ENCODE measurements at places on chromosomes 2 and 18.

- DNase-seq = no peak
These were observed 828.0 kb downstream of the SLC4A3 start for GRCh38 chr2:220455351-220455990.

- DNase-seq = no peak
These were observed 293.4 kb upstream of the CHST9 start for GRCh38 chr18:27478459-27478858.

GRCh38 chr2:152587187-152587947, 129.9 kb downstream of the PRPF40A start:
- no peak for DNase-seq

DNA sequence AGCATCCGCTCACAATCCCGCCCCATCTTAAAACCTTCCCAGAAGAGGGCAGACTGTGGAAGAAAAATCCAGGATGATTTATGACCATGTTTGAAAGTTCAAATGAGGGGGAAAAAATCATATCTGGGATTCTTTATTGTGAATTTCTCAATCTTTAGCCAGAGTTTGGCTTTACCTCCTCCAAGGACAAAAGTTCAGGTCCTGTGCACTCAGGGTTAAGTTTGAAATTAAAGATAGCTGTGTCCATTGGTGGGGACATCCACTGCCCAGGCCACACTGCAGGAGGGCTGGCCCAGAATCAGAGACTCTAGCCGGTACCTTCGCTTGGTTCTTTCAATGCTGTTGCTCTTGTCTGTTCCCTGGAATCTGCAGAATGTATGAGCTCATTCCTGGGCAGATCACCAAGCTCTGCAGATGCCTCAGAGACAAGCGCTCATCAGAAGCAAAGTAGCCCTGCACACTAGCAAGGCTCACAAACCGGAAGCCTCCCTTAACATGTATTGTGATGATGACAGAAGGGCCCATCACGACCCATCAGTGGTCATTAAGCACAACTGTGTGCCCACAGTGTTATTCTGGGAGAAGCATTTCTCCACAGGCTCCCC, 375.3 kb upstream of the KLHL29 start:
- no peak for DNase-seq

DNA sequence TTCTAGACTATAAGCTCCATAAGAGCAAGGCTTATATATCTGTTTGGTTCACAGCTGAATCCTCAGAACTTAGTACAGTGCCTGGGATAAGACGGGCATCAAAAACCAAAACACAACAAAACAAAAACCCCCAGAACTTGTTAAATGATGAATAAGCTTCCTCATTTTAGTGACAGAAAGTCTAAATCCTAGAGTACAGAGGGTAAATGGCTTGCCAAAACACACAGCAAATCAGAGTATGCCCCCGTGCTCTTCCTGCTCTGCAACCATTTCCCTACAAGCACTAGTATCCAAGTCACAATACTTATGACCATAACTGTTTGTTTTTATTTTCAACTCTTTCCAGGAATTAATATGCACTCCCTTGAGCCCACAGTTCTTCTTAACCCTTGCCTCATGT, 10.1 kb downstream of the ZNF521 start:
- DNase-seq = no peak

GRCh38 chr2:29165362-29166241, 50.4 kb downstream of the CLIP4 start:
- no peak for DNase-seq

- no peak for DNase-seq
These were observed 78.2 kb downstream of the CELF4 start for GRCh38 chr18:37487400-37487867.

DNA sequence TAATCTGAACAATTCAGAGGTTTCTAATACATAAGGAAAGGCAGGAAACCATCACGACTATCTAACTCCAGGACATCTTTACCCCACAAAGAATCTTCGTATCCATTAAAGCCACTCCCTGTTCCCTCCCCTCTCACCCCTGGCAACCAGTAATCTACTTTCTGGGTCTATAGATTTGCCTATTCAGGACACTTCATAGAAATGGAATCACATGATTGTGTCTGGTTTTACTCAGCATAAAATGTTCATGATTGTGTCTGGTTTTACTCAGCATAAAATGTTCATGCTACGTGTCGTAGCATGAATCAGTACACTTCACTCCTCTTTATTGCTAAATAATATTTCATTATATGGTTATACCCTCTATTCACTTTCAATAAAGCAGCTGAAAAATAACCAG, 11.6 kb downstream of the FECH start:
- DNase-seq = no peak

DNA sequence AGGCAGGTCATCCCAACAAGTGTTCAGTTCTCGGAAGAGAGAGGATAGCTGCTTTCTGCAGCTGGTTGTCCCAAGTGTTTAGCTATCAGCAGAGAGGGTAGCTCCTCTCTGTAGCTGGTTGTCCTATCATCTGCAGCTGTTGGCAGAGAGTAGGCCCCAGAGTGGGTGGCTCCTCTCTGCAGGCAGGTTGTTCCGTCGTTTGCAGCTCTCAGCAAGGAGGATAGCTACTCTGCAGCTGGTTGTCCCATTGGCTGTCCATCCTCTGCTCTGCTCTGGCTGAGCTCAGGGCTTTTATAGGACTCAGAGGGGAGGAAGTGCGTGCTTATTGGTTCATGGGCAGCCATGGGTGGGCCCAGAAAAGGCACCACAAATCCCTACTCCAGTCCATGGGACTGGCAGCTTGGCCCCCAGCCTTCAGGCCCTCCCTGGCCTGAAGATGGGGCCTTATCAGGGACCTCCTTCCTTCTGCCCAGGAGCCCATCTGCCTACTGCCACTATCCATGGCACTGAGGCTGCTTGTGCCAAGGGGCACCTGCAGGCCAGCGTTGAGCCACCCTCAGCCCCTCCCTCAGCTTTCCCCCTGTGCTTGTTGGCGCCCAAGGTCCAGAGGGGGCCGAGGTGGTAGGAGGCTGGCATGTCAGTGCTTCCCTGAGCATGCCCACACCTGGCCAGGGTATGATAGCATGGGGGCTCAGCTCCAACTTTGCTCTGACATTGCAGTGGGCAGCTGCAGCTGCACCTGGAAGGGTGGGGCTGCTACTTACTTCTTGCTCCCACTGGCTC, 38.3 kb downstream of the TDRD15 start:
- DNase-seq = no peak

DNA sequence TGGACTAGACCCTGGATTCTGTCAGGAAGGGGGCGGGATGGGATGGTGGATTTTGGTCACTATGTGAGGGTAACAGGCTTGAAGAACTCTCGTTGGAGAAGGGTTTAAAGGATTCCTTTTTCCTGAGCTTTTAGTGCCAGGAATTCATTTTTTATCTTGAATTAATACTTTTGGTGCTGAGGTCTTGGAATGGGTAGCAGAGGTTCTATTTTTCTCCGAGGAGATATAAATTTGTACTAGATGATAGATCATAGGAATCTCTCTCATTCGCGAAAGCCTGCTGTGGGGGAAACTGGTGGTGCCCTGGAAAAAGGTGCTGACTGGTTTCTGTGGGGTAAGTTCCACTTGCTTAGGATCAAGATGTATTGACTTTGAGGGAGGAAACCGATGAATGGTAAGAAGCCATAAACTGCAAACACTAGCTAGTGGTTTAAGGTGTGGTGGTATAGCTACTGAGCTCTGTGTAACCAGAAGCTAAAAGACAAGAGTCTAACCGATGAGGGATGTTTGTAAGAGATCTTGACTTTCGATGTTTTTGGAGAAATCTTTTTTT, 706 bp downstream of the AGPS start:
- no peak for DNase-seq

DNA sequence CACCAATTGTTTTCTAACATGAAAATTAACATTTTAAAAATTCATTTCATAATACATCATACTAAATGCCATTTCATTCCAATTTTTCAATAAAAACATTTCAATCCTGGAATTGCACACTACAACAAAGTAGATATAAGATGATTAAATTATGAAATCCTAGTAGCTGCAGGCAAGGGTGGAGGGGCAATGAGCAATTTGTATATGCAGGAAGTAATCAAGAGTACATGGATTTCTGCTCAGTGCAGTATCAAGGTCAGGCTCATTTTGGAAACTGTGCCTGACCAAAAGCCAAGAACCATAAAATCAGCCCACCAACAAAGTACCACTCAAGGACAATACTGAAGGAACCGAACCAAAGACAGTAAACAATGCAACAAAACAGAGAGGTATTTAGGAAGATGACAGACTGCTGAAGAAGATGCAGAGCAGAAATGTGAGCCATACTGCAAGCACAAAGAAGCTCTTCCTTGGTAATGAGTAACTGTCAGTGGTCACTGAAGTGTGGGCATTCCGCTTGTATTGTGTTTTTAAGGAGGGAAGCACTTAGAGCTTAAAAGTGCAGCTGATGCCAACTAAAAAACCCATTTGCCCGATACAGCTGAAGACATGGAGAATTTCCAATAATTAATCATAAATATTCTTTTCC, 34.5 kb upstream of the DSEL start:
- DNase-seq = no peak

DNA sequence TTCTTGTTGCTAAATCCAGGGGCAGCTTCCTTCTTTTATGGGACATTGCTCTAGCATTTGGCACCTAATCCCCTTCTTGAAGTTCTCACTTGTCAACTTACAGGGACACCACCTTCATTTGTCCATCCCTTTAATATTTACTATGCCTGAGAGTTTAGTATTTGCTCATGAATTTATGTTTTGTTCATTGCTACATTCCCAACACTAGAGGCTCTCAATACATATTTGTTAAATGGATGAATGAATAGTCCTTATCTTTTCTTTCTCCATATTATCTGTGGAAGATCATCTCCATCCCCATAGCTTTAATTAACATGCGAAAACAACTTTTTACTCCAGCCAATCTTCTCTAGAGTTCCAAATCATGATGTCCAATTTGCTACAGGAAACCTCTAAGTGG, 5.4 kb downstream of the CWC22 start:
- DNase-seq = no peak

DNA sequence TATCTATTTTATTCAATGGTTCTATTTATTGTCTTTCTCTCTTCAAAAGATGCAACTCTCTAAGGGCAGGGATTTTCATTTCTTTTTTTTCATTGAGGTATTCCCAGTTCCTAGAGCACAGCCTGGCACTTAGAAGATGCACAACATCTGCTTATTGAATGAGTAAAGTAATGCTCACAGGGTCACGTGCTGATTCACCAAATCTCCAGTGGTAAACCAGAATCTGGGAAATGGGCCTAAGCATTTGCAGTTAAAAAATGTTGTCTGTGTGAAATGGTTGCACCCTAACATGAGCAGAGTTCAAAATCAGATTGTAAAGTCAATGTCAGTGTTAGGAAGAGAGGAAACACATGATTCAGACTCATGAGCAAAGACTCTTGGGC, 15.8 kb downstream of the SLC8A1 start:
- no peak for DNase-seq

- no peak for DNase-seq
These were observed 331.6 kb downstream of the DYSF start for GRCh38 chr2:71784734-71785511.

DNA sequence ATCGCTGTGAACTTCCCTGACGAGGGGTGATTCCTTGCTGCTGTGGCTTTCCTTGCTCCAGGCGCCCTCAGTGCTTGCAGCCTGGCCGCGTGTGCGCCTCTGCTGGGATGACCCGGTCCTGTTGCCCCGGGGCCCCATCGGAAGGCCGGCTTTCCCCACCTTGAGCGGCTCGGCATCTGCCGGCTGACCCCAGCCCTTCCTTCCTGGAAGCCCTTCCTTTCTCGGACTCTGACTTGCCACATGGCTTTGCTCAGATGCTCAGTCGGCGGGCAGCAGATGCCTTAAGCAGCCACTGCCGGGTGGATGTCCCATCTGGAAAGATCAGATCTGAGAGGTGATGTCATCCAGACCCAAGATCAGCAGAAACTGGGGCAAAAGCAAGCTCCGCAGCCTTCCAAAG, 100.5 kb upstream of the ODC1 start:
- no peak for DNase-seq

DNA sequence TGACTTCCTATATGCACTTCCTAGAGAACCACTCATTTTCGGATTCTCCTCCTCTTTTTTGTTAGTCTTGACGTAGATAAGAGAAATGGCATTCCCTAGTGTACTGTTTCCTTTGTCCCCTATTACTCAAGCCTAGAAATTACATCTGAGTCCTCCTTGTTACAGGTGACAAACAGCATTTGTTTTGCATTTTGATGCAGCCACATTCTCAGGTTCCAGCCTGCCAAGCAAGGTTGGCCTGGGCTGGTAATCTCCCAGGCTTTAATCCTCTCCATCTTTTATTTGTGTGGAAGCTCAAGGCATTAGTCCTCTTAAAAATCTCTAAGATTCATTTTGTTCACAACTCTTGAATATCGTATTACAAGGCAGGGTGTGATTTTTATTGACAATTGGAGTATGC, 318.0 kb upstream of the NRP2 start:
- DNase-seq = no peak

- DNase-seq = no peak
These were observed 16.4 kb downstream of the IGFBP2 start for GRCh38 chr2:216649574-216649973.

DNA sequence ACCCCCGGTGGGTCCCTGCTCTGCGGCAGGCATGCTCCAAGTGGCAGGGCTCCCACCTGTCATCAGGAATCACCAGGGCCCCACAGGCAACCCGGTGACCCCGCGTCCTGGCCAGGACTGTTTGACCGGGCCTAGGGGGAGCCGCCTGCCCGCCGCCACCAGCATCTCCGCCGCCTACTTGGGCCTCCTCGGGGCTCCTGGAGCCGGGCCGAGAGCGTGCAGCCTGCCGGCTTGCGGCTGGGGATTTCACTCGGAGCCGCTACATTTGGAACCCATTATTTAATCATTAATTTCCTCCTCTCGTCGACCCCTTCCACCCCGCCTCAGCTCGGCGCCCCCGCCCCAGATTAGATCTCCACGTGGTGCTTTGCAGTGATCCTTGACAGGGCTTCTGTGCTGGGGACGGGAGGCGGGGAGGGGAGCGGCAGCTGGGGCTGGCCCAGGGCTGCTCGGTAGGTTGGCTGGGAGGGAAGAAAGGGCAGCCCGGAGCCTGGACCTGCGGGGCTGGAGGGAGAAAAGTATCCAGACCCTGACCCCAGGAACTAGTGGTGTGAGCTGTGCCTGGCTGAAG, 295.4 kb downstream of the CYP26B1 start:
- no peak for DNase-seq

DNA sequence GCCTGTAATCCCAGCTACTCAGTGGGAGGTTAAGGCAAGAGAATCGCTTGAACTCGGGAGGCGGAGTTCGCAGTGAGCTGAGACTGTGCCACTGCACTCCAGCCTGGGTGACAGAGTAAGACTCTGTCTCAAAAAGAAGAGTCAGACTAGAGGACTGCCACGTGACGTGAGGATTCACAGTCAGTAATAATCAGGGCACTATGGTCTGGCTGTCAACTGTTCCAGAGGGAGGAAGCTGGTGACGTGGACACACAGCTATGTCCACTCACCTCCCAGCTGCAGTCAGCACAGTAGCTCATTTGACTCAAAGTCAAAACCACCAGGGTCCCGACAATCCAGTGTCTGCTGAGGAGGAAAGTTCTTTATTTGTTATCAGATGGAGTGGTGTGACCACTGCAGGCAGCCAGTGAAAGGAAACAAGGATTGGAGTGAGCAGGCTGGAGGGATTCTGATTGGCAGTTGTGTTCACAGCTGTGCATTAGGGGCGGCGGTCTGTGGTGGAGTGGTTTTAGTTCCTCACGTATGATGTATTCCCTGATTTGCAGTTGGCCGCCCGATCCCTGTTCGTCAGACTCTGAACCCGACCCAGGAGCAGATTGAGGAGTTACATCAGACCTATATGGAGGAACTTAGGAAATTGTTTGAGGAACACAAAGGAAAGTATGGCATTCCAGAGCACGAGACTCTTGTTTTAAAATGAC, 37.9 kb downstream of the MOGAT1 start:
- no peak for DNase-seq
